Activated CD4-positive, alpha-beta T cell treated with anti-CD3 and anti-CD28 coated beads, Interleukin-2, amount 50 U/mL, for 4 hours (primary cell): ENCODE measurements at places on chromosomes 4 and X.
A peak's percentile ranks its signal among the peaks of the same experiment; 100 is the strongest.

GRCh38 chr4:141158219-141158618 is 24.9 kb upstream of the RNF150 start:
- DNase-seq: no peak

DNA sequence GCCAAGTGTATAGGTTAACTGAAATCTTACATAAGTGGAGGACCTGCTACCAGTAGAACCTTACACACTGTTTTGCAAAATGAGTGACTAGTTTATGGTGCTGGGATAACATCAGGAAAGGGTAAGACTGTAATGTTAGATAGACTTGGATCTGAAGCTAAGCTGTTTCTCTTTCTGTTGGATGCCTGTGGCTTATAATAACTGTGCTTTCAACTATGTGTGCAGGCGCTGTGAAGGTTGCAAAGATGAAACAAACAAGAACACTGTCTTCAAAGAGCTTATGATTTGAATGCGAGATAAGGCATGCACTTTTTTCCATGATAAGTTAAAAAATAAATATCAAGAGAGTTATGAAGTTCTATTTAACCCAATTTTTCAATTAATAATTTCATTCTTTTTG is 34.5 kb upstream of the LCORL start:
- DNase-seq: no peak

DNA sequence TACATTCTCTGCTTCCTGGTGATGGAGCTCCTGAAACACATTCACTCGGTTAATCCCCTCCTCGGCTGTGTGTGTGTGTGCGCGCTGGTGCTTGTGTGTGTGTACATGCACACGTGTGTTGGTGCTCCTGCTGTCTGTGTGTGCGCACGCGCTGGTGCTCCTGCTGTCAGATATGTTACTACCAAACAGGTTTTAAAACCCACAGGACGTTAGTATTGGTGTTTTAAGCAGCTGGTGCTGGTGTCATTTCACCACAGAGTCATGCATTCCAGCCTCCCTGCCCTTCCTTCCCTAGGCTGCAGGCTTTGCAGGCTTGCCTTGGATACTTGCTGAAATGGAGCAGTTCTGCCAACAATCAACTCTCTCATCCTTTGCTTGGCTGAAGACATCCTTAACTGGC is 48.1 kb upstream of the CPLX1 start:
- DNase-seq: no peak

- DNase-seq: no peak
These were observed 9.9 kb downstream of the BCAP31 start for GRCh38 chrX:153714256-153714655.

DNA sequence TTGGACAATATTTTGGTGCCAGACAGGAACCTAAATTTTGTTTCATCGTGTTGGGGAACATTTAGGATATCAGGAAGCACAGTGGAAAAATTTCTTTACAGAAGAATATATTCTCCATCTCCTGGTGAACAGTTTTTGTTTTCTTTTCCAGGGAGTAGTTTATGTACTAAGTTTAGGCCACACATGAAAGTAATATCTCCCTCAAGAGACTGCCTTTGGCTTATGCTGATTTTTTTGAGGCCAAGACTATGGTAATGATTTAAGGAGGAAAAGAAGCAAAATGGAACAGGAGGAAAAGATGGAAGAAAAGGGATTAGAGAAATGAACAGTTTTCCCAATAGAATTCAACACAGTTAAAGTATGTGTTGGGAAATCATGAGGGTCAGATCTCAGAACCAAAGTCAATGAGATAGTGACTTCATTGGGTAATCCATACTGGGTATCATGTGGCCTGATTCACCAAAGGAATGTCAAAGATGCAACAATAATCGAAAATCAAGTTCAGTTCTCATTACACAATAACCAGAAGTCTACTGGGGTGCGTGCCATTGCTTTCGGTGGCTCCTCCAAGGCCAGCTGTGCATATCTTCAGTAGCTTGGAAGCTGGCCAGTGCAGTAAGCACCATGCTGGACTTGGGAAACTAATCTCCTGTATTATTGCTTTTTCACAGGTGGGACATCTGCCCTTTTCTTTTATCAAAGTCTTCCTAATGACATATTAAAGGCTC is 234.8 kb downstream of the COL25A1 start:
- DNase-seq: no peak

DNA sequence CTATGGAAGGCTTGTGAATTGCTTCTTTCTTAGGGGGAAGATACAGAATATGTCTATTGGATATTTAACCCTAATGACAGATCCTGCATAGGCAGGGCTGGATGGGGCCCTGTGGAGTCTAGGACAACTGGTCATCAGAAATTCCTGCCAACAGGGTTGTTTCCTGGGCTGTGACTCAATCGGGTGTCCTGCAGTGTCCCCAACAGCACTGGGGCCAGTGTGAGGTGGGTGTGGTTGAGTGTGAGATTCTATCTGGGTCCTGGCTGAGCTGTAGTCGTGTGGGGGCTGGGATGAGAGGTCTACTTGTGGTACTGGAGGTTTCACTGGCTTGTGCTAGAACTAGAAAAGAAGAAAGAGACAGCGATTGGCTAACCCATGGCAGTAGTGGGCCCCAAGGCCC is 87.3 kb upstream of the WDR1 start:
- DNase-seq: no peak

- DNase-seq: no peak
These were observed 46.6 kb upstream of the PRRG1 start for GRCh38 chrX:37302569-37302968.

- no peak for DNase-seq
These were observed 55.4 kb downstream of the MAML3 start for GRCh38 chr4:140098455-140099160.

DNA sequence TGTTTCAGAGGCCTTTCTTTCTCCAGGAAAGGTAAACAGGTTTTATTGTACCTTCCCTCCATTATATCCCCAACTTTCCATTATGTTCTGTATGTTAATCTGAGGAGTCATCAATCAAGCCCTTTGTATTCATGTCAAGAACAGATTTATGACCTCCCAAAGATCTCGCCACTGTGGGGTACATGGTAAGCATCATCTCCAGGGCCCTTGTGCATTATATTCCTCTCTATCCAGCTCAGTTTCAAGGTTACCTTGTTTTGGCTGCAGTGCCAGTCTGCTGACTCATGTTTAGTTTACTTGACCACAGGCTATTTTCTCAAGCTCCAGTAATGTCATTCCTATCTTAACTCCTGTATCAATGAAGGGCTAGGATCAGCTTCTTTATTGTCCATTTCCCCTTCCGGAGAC is 125.1 kb upstream of the FRMPD4 start:
- no peak for DNase-seq

GRCh38 chr4:66169341-66169740 is 499.1 kb upstream of the EPHA5 start:
- DNase-seq: no peak

GRCh38 chrX:47366041-47366722 is 4.2 kb upstream of the ZNF157 start:
- peak; percentile 64 for DNase-seq
